ENCODE measurements at places on chromosomes 3 and 15. TPM values are rescaled to one million over a fixed set of nuclear protein-coding genes. Genes with fewer than 3 reads are reported as not detected.

GRCh38 chr15:74127954-74128784 lies 2.2 kb upstream of the ISLR2 start:
- H3K27me3 ChIP-seq, result peaks cover 71% of the 10 kb centered on the region
- no peaks in the 10 kb centered on the region for H3K36me3 ChIP-seq
- H3K4me3 ChIP-seq, result peak overlapping the region; percentile 57

DNA sequence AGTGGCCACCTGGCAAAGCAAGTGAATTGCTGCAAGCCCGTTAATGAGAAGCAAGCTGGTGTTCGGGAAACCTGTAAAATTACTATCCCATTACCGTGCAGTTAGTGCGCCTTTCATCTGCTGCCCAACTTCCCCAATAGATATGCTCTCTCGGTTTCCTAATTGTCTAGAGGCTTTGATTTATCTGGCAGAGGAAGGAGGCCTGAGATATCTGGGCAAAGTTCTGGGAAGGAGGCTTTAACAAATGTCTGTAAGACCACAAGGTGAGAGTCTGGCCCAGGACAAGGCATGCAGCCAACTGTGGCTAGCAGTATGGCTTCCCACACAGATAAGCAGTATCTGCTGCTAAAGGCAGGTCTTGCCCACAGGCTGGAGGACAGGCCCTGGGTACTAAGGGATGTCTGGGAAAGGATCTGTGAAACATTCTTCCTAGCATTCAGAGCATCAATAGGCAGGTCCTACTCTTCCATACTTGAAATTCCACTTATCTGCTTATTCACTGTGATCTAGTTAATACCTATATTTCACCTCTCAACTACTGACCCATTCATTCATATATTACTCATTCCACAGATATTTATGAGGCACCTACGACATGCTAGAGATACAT lies 130.0 kb upstream of the SLC2A2 start:
- no peak for DNase-seq
- no peak overlapping the region for H3K27ac ChIP-seq
- H3K27me3 ChIP-seq, result no peaks in the 10 kb centered on the region
- peaks cover 2% of the 10 kb centered on the region for H3K36me3 ChIP-seq
- no peak overlapping the region for H3K4me3 ChIP-seq
- no peaks in the 10 kb centered on the region for H3K4me1 ChIP-seq

- no peak overlapping the region for H3K4me3 ChIP-seq
- H3K27me3 ChIP-seq, result no peaks in the 10 kb centered on the region
- H3K27ac ChIP-seq, result no peak overlapping the region
- H3K4me1 ChIP-seq, result peaks cover 5% of the 10 kb centered on the region
These were observed 101.1 kb downstream of the RPLP1 start for GRCh38 chr15:69553686-69554085.

- no peaks in the 10 kb centered on the region for H3K36me3 ChIP-seq
- no peak overlapping the region for H3K4me3 ChIP-seq
- DNase-seq, result no peak
- no peak overlapping the region for H3K27ac ChIP-seq
- H3K4me1 ChIP-seq, result peaks cover 2% of the 10 kb centered on the region
These were observed 19.1 kb downstream of the KLHL6 start for GRCh38 chr3:183536238-183536880.

The IL20RB gene
- total RNA-seq, result 2.6 TPM

DNA sequence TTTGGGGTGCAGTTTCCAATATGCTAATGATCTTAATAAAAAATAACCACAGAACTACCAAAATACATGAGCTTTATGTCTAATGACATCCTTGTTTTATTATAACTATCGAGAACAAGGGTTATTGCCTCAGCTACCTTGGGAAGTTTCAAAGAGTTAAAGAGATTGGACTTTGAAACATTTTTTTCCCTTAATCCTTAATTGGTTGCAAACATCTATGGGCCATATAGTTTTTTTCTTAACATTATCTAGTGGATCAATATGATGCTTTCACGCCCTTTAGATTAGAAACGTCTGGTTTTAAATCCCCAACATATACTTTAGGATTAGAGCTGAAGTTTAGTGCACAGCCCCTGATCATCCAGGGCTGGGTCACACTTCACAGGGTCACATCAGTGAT lies 219.2 kb upstream of the SGO1 start:
- no peak for DNase-seq
- no peaks in the 10 kb centered on the region for H3K36me3 ChIP-seq
- H3K4me3 ChIP-seq, result no peak overlapping the region
- H3K27ac ChIP-seq, result no peak overlapping the region

The ROPN1 gene
- total RNA-seq, result not detected

- no peaks in the 10 kb centered on the region for H3K27me3 ChIP-seq
- H3K4me3 ChIP-seq, result no peak overlapping the region
- H3K4me1 ChIP-seq, result peaks cover 29% of the 10 kb centered on the region
- no peak for DNase-seq
These were observed 342.7 kb downstream of the PTPRG start for GRCh38 chr3:61903931-61904657.

DNA sequence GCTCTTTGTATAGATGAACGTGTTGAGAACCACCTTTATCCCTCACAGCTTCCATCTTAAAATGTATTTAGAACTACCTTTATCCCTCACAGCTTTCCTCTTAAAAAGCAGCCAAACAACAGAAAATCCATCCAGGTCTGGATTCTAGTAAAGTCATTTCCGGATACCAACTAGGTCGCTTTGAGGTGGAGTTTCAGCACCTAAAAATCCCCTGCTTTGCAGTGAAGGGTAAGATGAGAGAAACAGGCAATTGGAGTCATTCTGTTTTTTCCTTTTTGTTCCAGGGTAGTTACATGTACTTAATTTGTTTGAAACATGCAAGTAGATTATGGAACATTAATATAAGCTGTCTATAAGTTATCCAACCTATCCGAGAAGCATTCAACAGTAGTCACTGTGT lies 192.0 kb downstream of the UBE2E2 start:
- H3K4me3 ChIP-seq, result no peak overlapping the region
- no peak overlapping the region for H3K27ac ChIP-seq

DNA sequence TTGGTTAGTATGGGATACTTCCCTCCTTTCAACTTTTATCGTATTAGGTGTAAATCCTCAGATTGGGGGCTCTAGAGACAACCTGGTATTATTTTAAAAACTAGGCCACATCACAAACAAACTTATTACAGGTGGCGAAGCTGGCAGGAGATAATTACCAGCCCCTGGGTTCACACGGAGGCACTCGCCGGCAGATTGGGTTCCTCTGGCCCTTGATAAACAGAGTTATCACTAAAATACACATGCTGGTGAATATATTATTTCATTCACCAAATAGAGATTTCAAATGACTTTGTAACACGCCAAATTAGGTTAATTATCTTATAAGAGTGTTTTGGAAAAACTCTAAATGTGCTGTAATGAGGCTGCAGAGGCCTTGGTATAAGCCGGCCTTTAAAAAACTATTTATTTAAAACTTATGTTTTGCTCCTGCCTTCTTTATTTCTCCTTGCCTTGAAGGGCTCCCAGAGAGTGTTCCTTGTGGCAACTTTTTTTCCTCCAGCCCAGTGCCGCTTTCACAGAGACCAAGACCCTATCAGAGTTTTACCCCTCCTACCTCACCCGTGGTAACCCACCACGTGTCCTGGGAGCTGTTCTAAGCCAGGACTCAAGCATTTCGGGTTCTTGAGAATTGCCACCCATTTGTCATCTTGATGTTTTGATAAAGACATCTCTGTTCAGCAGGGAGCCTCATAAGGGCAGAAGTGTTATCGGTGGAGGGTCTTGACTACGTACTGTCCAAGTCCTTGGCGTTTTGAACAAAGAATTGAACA lies 468.6 kb upstream of the CFAP20DC start:
- no peaks in the 10 kb centered on the region for H3K36me3 ChIP-seq
- H3K4me3 ChIP-seq, result no peak overlapping the region
- no peak overlapping the region for H3K27ac ChIP-seq

GRCh38 chr3:38840987-38841386 lies 25.0 kb upstream of the SCN10A start:
- DNase-seq, result no peak
- H3K36me3 ChIP-seq, result no peaks in the 10 kb centered on the region
- H3K27me3 ChIP-seq, result no peaks in the 10 kb centered on the region
- no peaks in the 10 kb centered on the region for H3K4me1 ChIP-seq

- no peaks in the 10 kb centered on the region for H3K4me1 ChIP-seq
- no peaks in the 10 kb centered on the region for H3K27me3 ChIP-seq
- no peak for DNase-seq
- no peak overlapping the region for H3K27ac ChIP-seq
- no peaks in the 10 kb centered on the region for H3K36me3 ChIP-seq
These were observed 52.8 kb downstream of the STAG1 start for GRCh38 chr3:136699271-136699828.

DNA sequence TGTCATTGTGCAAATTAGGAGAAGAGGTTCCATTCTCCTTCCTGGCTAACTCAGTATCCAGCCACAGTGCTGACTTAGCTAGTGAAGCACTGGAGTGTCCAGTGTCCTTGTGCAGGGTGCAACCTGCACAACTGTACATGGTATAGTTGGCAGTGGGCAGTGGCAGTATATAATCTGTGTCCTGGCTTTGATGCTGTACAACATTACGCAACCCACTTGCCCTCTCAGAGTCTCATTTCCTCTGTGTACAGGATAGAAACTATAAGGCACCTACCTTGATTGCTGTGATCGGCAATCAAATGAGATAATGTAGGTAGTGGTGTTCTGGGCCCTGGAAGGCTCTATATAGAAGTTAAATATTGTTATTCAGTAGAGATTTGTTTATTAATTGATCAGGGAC lies 333.6 kb downstream of the CLSTN2 start:
- no peak overlapping the region for H3K27ac ChIP-seq
- no peak overlapping the region for H3K4me3 ChIP-seq
- H3K27me3 ChIP-seq, result no peaks in the 10 kb centered on the region
- H3K4me1 ChIP-seq, result no peaks in the 10 kb centered on the region
- no peaks in the 10 kb centered on the region for H3K36me3 ChIP-seq

DNA sequence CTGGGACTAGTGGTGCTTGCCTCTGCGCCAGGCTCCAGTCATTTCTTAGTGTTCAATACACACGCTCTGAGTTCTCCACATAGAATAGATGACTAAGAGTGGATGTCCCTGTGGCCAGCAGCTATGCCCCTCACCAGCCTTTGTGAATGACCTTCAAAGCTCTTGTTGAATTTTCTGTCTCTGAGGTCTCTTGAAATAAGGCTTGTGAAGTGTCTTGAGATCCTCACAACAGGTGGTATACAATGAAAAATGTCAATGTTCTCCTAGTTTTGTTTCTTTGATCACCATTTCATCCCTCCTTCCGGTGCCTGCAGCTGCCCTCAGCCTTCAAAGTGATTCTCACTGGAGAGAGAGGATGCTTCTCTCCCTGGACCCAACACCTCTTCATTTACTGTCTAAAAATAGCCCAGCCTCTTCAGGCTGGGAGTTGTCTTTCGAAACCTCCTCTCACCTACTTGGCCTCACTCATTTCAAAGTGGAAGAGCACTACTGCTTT lies 5.4 kb downstream of the MAPKBP1 start:
- no peak for DNase-seq
- H3K27ac ChIP-seq, result no peak overlapping the region
- no peaks in the 10 kb centered on the region for H3K36me3 ChIP-seq
- H3K4me3 ChIP-seq, result no peak overlapping the region
- H3K4me1 ChIP-seq, result peaks cover 13% of the 10 kb centered on the region

Data from H1 (cell line).